ENCODE measurements at places on chromosomes 6 and 20.

DNA sequence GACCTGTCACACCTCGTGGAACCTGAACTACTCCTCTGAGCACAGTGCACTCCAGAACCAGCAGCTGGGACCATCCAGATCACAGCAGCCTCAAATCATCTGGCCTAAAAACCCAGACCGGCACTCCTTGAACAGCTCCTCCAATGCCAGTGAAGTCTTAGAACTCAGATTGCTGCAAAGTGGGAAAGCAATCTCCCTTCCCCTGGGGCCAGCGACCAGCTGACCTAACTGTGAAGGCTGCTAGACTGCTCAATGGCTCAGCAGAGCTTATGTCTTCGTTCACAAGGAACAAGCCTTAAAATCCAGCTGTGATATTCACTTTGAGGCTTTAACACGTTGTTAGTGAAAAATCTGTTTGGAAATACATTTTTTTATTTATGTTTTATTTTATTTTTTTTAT lies 243.2 kb downstream of the ANKRD60 start:
- DNase-seq, result no peak

DNA sequence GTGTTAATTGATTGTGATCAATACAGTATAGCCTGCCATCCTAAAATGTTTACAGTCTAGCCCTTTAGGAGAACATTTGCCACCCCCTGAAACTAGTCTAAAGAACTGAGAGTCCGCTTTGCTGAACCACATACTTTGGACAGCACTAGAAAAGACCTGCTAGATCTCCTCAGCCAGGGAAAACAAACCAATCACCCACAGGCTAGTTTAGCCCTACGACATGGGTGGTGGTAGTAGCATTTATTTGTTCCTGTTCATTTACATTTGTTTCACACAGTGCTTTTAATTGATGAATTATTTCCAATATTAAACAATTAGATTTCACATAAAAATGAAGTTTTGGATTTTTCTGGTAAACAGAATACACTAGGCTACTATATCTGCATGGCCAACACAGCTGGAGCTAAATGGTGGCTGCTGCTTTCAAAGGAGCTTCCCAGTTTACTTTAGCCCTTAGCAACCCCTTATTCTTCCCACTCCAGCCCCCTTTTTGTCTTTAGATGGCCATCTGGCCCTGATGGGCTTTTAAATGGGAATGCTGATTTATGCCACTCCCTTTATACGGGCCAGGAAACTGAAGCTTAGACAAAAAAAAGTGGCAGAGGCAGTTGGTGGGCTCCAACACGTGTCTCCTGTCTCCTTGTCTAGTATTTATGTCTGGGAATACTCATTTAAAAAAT lies 72.4 kb downstream of the ADGRG6 start:
- no peak for DNase-seq

GRCh38 chr6:145761584-145761983 lies 26.3 kb upstream of the EPM2A start:
- no peak for DNase-seq

GRCh38 chr6:47846752-47847151 lies 64.9 kb downstream of the OPN5 start:
- no peak for DNase-seq

DNA sequence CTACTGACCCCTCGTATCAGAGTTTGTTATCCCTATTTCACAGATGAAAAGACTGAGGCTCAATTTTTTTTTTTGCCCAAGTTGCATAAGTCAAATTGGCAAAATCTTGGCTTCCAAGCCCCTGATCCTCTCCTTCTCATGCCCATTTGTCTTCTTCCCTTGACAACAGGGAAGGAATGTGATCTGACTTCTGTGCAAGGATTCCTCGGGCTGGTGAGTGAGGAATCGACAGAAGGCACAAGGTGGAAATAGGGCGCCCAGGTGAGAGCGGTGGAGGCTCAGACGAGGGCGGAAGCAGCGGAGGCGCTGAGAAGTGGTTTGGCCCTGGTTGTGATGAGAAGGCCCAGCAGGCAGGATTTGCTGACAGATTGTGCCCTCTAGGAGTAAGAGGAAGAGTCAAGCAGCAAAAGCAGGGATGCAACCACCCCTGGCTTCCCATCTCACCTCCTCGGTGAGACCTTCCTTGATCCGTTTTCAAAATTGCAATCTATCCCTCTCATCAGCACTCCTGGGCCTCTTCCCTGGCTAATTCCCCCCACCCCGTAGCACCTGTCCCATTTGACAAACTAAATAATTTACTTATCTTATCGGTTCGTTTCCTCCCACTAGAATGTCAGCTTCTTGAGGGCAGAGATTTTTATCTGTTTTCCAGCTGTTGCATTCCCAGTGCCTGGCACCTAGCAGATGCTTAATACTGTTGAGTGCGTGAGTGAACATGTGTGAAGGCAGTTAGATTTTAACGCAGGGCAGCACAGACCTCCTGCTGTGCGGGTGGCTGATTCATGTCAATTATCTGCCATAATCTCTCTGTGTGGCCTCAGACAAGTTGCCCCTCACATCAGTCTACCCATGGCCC lies 3.7 kb upstream of the SIRPA start:
- DNase-seq, result no peak

- DNase-seq, result peak; percentile 21
Measured at GRCh38 chr6:144423167-144423566, 138.0 kb downstream of the UTRN start.

DNA sequence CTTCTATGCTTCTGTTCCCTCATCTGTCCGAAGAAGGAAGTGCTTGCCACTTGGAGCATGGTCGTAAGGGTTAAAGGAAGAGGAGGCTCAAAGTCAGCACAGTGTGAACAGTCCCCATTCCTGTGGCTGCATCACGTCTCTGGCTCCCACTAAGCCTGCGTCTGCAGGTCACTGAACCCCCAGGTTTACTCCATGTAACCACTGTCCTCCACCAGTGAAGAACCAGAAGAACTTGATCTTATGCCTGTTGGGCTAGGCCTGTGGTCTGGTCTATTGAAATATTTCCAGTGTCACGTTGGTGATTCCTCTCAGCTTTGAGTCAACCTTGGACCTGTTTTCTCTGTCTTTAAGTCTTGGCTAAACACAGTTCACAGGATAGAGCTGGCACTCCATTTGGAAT lies 45.9 kb upstream of the SCP2D1 start:
- DNase-seq, result no peak

GRCh38 chr6:167678102-167679101 lies 148.3 kb upstream of the AFDN start:
- DNase-seq, result peak; percentile 96

DNA sequence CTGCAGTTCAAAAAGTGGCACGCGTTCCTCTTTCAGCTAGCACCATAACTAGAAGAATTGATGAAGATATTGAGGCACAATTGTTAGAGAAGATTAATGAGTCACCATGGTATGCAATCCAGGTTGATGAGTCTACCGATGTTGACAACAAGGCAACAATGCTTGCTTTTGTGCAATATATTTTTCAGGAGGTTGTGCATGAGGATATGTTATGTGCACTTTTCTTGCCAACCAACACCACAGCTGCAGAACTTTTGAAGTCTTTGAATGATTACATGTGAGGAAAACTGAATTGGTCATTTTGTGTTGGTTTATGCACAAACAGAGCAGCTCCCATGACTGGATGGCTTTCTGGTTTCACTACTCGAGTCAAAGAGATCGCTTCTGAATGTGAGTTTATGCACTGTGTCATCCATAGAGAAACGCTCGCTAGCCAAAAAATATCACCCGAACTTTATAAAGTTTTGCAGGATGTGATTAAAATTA lies 129.3 kb upstream of the SLC24A3 start:
- no peak for DNase-seq

- DNase-seq, result no peak
Measured at GRCh38 chr6:137299681-137300080, 80.5 kb upstream of the IFNGR1 start.
